ENCODE measurements at places on chromosomes 12 and 14.

GRCh38 chr12:92794814-92795213 is 92.0 kb downstream of the PLEKHG7 start:
- DNase-seq: no peak

GRCh38 chr12:124152731-124153130 is 142.2 kb upstream of the RFLNA start:
- DNase-seq: no peak

GRCh38 chr12:52232674-52233461 is at the start of gene KRT7:
TSS of gene KRT7 (plus strand) at chr12:52233243. CDS start at chr12:52233297, 54 bp downstream.
- no peak for DNase-seq

DNA sequence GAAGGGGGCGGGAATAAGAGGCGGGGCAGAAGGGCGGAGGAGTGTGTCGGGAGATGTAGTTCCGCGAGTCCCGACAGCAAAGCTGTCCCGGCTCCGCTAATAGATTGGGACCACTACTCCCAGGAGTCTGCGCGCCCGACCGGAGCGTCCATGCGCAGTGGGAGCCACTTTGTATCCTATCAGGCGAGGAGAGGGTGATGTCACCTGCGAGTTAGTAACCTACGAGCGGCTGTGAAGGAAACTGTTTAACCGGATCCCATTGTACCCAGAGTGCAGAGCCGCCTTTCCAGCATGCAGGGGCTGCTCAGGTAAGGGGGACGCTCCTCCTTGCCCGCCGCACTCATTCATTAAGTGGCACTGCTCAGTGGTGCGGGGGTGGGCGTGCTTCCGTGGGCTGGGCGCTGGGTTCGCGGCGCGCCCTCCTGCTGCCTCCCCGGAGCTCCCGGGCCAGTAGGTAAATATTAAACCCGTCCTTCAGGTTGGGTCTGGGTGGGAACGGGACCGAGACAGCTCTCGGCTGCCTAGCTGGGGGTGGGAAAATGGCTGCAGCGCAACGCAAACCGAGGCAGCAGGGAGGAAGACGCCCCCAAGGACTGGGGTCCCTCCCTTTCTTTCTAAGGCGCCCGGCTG is at the start of gene DAAM1:
DAAM1 (plus strand) TSS at position 207 of the 630 bp plus-strand sequence. CDS start 74,811 bp downstream, outside the sequence.
- peak; percentile 90 for DNase-seq

GRCh38 chr14:71959055-71959454 is 26.8 kb downstream of the RGS6 start:
- DNase-seq: no peak

All from stimulated activated CD4-positive, alpha-beta T cell treated with anti-CD3 and anti-CD28 coated beads, Interleukin-15, amount 100 ng/mL, for 48 hours (primary cell).